ENCODE measurements at places on chromosomes 12 and 14. TPM values are rescaled to one million over a fixed set of nuclear protein-coding genes. Genes with fewer than 3 reads are reported as not detected.

GRCh38 chr12:122844366-122844971 lies 9.2 kb downstream of the HIP1R start:
- peak; percentile 32 for DNase-seq

GRCh38 chr14:76320975-76321374 lies 55.0 kb upstream of the ESRRB start:
- DNase-seq, result no peak

ZDHHC22 gene
- polyA plus RNA-seq, result 0.04 TPM

RNASE7 gene
- not detected for polyA plus RNA-seq

GRCh38 chr14:72883961-72884360 lies 9.9 kb downstream of the DPF3 start:
- no peak for DNase-seq

TXNRD1 gene
- 14.8 TPM for polyA plus RNA-seq

GRCh38 chr12:121795034-121795968 lies 1.8 kb upstream of the RHOF start:
- peak; percentile 92 for DNase-seq

GRCh38 chr12:76738824-76739579 lies 24.9 kb upstream of the ZDHHC17 start:
- no peak for DNase-seq

DNA sequence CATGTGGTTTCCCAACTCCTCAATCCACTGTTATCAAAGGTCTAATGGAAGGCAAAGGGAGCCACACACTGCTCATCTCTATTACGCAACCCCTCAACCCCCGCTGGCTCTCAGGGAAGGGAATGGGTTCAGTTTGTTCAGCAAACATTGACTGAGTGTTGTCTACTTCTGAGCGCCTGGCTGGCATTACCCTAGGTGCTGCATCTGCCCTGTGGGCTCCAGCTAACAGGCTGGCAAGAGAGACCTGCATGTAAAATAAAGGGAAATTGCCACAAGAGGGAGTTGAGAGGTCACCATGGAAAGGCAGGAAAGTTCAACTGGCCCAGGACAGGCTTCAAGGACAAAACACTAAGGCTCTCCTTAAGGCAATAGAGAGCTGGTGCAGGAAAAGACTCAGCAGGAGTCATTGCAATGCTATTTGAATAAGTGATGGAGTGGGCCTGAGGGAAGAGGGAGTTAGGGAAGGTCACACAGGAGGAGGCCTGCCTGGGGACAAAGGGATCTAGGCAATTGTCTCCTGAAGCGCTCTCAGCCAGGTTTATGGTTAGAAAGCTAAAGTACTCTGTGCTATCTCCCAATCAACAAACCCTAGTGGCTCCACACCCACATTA lies 5.5 kb upstream of the ZNF740 start:
- DNase-seq, result no peak

SCFD1 gene
- 71.5 TPM for polyA plus RNA-seq

KRT5 gene
- polyA plus RNA-seq, result 1.6 TPM

GPD1 gene
- 11.3 TPM for polyA plus RNA-seq

PDE3A gene
- 4.9 TPM for polyA plus RNA-seq

HCAR3 gene
- not detected for polyA plus RNA-seq

DNA sequence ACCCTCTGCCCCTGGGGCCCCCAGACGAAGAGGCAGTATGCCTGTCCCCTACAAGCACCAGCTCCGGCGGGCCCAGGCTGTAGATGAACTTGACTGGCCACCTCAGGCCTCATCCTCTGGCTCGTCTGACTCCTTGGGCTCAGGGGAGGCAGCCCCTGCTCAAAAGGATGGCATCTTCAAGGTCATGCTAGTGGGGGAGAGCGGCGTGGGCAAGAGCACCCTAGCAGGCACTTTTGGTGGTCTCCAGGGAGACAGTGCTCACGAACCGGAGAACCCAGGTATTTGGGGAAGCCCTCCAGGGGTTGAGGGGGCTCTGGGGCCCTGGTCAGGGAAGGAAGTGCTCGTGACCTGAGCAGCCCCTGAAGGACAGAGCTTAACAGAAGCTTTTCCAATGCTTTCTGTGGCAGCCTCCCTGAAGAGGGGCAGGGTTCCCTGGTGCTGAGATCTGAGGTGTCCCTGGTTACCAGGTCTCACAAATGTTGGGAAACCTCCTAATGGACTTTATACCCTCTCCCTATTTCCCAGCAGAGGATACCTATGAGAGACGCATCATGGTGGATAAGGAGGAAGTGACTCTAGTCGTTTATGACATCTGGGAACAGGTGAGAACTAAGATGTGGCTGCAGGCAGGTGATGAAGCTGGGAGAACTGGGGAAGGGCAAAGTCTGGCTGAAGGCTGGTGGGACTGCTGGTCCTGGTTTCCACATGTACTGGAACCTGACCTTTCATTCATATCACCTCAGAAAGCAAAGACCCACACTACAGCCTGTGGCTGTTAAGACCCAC lies 1.9 kb downstream of the REM2 start:
- peak; percentile 36 for DNase-seq

GRCh38 chr12:31989571-31990362 lies 30.6 kb downstream of the RESF1 start:
- DNase-seq, result no peak
